Esophagus squamous epithelium (tissue), 5 donors: ENCODE measurements at places on chromosomes 2 and 18.

GRCh38 chr2:46747297-46747818 is 168.2 kb downstream of the MCFD2 start:
- no peak for DNase-seq

GRCh38 chr2:236936446-236936940 is 149.2 kb upstream of the COPS8 start:
- DNase-seq, result no peak

GRCh38 chr2:33984131-33984530 is 385.0 kb upstream of the FAM98A start:
- DNase-seq, result no peak

DNA sequence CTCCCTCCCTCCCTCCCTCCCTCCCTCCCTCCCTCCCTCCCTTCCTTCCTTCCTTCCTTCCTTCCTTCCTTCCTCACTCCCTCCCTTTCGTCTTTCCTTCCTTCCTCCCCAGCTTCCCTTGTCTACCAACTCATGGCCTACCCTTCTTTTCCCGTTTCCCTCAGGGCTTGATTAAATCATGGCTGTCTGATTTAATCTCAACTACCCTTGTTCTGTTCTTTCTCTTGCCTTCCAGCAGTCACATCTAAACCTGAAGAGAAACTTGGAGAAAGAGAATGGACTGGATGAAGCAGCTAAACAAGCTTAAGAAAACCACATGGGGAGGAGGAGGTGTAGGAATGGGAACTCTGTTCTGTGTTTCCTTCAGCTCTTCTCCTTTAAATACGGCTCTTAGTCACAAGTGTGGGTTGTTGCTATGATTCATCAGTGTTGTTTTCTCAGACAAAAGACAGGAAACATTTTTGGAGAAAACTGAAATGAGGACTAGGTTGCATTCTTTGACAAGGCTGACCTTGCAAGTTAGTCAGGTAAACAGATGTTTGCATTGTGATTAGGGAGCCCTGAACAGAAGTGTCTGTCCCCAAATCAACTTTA is 177.9 kb downstream of the LRRTM1 start:
- DNase-seq, result no peak

- DNase-seq, result no peak
Measured at GRCh38 chr2:207498427-207498826, 31.3 kb upstream of the CREB1 start.

GRCh38 chr2:239316562-239317465 is 84.0 kb downstream of the HDAC4 start:
- no peak for DNase-seq

GRCh38 chr2:237213315-237214022 is 127.8 kb downstream of the COPS8 start:
- no peak for DNase-seq

GRCh38 chr2:119442850-119443249 is 11.2 kb downstream of the TMEM37 start:
- no peak for DNase-seq

GRCh38 chr18:22032392-22032961 is 136.9 kb upstream of the GATA6 start:
- no peak for DNase-seq
